Esophagus muscularis mucosa (tissue), 4 donors: ENCODE measurements at places on chromosomes 13 and 19.

DNA sequence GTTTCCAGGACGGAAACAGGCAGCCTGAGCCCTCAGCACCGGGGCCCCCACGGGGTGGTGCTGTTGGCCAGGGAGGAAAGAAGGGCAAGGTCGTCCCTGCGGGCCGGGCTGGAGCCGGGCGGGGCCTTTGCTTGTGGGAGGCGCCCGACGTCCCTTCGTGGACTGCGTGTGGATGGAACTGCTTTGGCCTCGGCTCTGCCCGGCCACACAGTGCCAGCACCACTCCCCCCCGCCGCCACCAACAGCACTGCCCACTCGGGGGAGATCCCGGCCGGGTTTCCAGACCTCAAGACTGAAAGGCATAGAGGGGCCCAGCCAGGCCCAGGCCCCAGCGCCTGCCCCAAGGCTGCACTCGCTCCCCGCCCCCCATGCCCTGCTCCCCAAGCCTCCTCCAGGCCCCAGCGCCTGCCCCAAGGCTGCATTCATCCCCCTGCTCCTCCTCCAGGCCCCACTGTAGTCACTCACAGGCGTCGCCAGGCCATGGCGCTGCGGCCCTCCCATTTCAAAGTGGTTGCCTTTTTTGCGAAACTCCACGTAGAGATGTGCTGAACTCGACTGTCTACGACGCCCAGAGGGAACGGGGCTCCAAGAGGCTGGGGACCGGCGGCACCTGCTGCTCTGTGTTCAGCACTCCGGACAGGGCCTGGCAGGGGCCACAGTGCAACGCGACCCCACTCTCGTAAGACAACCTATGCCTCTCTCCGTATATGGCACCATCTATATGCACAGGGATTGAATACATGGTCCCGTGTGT is 22.5 kb downstream of the C13orf46 start:
- no peaks in the 10 kb centered on the region for H3K27me3 ChIP-seq
- H3K36me3 ChIP-seq: peaks cover 9% of the 10 kb centered on the region
- H3K4me3 ChIP-seq: peak overlapping the region; percentile 46
- peaks cover 10% of the 10 kb centered on the region for H3K4me1 ChIP-seq
- H3K27ac ChIP-seq: peak overlapping the region; percentile 29

DNA sequence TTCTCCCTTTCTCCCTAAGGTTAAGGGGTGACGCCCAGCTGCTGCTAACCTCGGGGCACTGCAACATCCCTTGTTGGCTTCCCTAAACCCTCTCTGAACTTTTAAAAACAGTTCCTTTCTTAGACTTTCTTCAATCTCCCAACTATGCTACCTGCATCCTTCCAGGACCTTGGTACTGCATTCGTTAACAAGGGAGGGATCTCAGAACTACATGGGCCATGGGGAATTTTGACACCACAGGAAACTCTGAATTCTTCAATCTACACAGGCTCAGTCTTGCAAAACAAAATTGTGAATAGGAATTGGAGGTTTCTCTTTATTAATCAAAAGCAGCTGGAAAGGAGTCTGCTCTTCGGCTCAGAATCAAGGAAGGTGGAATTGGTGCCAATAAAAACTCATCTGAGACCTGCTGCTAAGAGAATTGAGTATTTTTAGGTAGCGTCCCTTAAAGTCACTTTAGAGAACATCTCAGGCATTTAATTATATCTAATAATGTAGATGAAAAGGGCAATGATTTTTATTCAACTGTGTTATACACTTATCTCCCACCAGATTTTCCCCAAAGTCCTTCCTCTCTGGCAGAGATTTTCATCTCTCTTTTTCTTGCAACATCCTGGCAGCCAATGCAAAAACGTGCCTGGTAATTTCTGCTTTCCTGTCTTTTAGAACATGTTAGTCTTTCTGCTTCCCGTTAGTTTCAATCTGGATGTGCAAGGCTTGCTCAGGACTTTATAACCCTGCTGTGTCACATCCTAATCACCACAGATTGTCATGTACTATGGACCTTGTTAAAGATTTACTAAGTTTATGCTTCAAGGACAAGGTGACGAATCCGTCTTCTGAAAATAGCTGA is 69.1 kb upstream of the SLC15A1 start:
- DNase-seq: peak; percentile 89
- peaks cover 50% of the 10 kb centered on the region for H3K4me1 ChIP-seq
- peak overlapping the region; percentile 47 for H3K27ac ChIP-seq
- no peaks in the 10 kb centered on the region for H3K27me3 ChIP-seq

GRCh38 chr19:610801-611480 is 21.3 kb downstream of the HCN2 start:
- peaks cover 11% of the 10 kb centered on the region for H3K4me1 ChIP-seq
- H3K36me3 ChIP-seq: no peaks in the 10 kb centered on the region
- no peak for DNase-seq

- peaks cover 57% of the 10 kb centered on the region for H3K4me1 ChIP-seq
- H3K4me3 ChIP-seq: no peak overlapping the region
- H3K27me3 ChIP-seq: no peaks in the 10 kb centered on the region
Measured at GRCh38 chr13:40404967-40405716, 261.3 kb downstream of the FOXO1 start.

DNA sequence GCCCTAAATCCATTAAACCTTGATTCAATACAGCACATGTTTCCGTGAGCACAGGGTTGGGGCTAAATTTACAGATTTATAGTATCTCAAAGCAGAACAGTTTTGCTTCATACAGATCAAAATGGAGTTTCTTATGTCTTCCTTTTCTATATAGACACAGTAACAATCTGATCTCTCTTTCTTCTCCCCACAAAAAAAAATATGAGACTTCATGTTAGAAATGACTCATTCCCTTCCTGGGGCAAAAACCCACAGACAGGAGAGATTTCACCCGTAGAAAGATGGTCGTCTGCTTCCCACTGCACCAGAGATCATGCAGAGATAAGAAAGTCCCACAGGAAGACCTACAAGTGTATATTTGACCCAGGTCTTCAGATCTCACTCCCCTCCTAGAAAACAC is 7.7 kb upstream of the ZNF611 start:
- no peak overlapping the region for H3K27ac ChIP-seq
- H3K4me1 ChIP-seq: no peaks in the 10 kb centered on the region
- no peak overlapping the region for H3K4me3 ChIP-seq
- H3K36me3 ChIP-seq: no peaks in the 10 kb centered on the region
- no peak for DNase-seq

DNA sequence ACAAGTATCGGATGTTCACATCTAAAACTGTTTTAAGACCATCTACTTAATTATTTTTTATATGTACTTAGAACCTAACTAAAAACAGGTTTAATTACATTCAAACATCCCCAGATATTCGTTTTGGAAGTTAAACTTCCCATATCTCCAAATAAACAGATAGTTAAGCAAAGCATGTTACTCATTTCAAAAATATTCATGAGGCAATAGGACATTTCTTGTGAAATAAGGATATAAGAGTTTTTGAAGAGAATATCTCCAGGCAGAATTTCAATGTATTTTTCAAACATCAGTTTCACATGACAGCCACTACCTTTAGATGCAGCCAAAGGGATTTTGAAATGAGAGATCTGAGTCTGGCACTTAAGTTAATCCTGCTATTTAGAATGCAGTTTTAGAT is 697.5 kb downstream of the SLITRK1 start:
- no peak overlapping the region for H3K27ac ChIP-seq
- H3K4me3 ChIP-seq: no peak overlapping the region
- DNase-seq: no peak
- no peaks in the 10 kb centered on the region for H3K36me3 ChIP-seq
- H3K27me3 ChIP-seq: no peaks in the 10 kb centered on the region
